ENCODE measurements at places on chromosomes 4 and X.

GRCh38 chrX:37786624-37787422 is 7.0 kb downstream of the CYBB start:
- DNase-seq: no peak

GRCh38 chr4:152950402-152951274 is 14.5 kb downstream of the FHDC1 start:
- no peak for DNase-seq

DNA sequence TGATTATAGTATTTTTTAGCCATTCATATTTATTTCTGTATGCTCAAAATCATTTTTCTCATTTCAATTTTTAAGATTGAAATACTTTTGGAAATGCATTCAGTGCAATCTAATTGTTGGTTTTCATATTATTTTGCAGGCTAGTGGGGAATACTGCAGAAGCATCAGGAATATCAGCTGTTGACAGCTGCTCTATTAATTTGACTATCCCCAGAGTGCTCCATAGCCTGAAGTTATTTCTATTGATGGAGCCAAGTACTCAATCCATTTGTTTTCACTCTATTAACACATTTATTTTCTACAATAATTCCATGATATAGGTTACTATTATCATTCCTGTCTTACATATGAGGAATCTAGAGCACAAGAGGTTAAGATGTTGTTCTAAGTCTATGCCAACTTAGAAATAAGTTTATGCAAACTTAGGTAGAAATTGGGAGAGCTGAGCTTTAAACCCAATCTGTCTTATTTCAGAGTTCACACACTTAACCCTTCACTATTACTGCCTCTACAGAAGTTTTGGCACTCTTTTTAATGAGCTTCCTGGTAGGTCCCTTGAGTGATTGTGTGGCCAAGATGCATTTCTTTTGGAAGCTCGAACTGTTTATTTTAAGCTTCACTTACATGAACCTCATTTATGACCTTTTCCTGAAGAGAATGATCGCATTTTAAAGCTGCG is 65.6 kb upstream of the PCDH18 start:
- DNase-seq: no peak

DNA sequence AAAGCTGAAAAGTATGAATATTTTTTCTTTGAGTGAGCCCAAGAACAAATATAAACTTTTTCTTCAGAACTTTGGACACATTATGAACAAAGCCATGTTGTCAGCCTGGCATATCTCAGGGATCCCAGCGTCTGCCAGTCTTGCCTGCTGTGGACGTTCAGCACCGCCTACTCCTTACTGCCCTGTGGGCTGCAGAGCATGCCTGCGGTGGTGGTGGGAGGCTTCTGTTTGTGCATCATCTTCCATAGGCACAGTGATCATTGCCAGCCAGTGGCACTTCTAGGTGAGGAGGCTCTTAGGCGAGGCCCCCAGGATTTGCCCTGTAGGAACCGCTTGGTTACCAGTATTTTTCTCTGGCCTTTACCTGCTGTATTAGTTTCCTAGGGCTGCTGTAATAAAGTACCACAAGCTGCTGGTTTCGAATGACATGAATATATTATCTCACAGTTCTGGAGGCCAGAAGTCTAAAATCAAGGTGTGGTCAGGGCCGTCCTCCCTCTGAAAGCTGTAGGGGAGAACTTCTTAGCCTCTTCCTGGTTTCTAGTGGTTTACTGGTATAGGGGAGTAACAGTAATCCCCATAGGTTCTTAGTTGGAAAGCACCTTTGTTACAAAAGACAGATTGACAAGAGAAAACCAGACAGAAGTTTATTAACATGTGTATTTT is 15.4 kb downstream of the ANXA3 start:
- DNase-seq: no peak

GRCh38 chrX:145178268-145178667 is 69.0 kb upstream of the SPANXN1 start:
- no peak for DNase-seq

GRCh38 chr4:153248641-153249198 is 44.5 kb downstream of the TRIM2 start:
- no peak for DNase-seq

- DNase-seq: no peak
These were observed 748.6 kb downstream of the CCSER1 start for GRCh38 chr4:90875791-90876190.

Data from NCI-H2081 treated with DMSO at 0.1 percent for 48 hours (cell line).